Hematopoietic multipotent progenitor cell treated with erythropoietin and hydrocortisone succinate and interleukin-3 and kit ligand, for 15 days (in vitro differentiated cells): ENCODE measurements at places on chromosomes 6 and 20.

DNA sequence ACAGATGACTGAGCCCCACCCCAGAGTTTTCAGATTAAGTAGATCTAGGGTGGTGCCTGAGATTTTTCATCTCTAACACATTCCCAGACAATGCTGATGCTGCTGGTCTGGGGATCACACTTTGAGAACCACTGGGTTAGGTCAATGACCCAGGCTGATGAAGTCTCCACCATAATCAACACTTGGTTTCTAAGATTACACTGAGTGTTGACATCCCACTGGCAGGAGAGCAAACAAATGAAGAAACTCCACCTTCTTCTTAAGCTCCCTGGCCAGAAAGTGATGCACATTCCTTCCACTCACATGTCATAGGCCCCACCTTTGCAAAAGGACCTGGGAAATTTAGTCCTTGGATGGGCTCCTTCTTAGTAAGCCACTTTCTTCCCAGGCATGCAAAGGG is 53.1 kb downstream of the MAFB start:
- DNase-seq = no peak

DNA sequence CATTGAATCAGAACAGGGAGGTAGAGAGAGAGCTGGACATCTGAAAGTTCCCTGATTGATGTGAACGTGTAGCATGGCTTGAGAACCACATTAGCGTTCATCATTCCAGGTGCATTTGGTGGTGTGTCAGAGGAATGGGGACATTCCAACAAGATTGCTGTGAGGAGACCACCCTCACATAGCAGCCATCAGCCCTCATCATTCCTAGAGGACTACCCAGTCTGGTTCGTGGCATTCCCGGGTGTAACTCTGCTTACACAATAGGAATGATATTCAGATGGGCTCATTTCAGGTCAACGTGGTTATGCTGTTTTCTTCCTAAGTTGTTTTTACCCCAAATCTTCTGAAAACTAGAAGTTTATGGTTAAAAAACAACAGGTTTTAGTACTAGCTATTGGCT is 62.2 kb upstream of the KLHL31 start:
- DNase-seq = no peak

DNA sequence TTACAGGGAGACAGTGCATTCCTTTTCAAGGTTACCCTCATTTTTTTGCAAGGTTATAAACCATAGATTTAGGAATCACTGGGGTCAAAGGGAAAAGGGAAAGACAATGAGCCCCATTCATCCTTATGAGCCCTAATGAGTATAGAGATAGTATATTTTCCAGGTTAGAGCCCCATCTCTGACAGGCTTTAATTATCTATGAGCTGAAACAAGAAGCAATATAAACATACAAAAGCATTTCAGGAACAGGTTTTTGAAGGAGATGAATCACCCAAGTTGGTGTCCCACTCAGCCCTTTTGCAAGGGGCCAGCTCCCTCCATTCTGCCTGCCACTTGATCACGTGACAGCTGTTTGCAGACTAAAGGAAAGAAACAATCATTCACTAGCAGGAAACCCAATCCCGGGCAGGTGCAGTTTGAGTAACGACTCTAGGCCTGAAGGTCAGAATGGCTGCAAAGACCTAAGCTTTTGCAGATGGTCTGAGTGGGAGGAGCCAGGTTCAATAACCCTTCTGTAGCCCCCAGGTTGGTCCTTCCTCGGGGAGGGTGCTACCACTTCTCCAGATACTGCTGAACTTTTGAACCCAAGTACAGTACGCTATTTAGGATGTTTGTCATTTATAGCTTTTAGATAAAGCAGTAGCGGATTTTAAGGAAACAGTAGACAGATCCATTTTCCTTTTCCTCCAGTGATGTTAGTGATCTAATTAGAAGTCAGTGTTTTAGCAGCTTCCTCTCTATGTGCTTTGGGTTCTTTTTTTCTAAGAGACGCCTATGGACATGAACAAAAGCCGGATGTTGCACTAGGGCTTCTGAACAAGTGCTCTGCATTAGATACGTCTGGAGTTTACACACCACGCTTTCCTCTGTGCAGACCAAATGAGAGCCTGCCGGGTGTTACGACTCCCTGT is 253.2 kb downstream of the SOX4 start:
- DNase-seq = no peak

DNA sequence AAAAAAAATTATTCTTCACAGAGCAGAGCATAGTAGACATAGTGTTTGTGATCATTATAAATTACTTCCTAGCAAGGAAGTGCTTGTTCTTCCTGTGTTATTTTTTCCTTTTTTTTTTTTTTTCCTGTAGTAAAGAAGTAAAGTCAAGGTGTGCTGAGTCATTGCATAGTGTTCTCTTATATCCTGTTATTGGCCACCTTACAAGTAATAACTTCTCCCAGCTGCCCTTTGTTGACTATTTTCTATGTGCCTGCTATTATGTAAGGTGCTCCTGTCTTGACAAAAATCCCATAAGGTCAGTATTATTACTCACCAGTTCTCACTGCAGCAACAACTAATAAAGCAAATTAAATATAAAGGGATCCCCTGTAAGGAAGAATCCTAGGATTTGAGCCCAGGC is 195.3 kb downstream of the GJA1 start:
- DNase-seq = no peak

GRCh38 chr6:15399641-15400470 is 154.0 kb downstream of the JARID2 start:
- no peak for DNase-seq

GRCh38 chr6:53833155-53833554 is 38.4 kb downstream of the LRRC1 start:
- DNase-seq = no peak

GRCh38 chr20:3652221-3652620 is 11.0 kb downstream of the GFRA4 start:
- peak; percentile 72 for DNase-seq

- DNase-seq = no peak
Measured at GRCh38 chr20:50415021-50415515, 95.1 kb upstream of the PTPN1 start.

DNA sequence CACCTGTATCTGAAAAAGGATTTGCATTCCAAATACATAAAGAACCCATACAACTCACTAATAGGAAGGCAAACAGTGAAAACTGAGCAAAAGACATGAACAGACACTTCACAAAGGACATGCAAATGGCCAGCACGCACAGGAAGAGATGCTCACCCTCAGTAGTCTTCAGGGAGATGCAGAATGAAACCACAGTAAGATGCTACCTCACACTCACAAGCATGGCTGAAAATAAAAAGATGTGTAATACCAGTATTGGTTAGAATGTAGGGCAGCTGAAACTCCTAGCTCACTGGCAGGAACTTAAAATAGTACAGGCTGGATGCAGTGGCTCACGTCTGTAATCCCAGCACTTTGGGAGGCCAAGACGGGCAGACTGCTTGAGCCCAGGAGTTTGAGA is 64.6 kb downstream of the SNX5 start:
- no peak for DNase-seq

- no peak for DNase-seq
Measured at GRCh38 chr6:152136449-152136825, 329.0 kb downstream of the ESR1 start.

- DNase-seq = no peak
Measured at GRCh38 chr6:84263557-84263956, 36.1 kb upstream of the CEP162 start.

DNA sequence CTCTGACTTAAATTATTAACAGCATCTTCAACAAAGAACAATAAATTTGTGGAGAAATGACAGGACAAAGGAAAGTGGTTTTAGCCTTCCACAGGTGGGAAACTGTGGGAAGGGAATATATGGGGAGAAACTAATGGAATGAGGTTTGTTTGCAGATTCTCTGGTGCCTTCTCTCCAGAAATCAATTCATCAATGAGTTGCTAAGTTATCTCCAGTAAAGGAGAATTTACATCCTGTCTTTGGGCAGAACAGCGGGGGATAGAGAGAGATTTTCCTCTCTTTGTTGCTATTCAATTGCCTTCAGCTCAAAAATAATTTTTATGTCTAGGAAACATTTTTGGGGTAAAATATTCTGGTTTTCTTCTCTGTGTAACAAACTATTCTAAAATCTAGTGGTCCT is 36.9 kb upstream of the LCA5 start:
- DNase-seq = no peak
